ENCODE measurements at places on chromosomes 1 and 21. TPM values are rescaled to one million over a fixed set of nuclear protein-coding genes. Genes with fewer than 3 reads are reported as not detected.

DNA sequence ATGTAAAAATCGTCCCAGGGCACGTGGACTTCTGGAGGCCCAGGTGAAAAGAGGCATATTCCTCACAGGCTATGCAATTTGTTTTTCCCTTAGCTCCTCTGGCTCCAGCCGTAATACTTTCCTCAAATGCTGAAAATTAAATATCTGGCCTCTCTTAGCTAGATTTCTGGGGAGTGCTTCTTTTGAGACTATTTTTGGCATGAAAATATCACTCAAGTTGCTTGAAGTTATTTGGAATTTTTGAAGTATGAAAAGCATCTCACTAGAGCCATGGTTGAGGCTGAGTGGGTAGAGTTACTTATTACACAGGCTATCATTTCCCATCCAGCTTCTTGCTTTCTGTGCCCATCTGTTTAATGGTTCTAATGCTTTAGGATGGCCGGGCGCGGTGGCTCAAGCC, 59.7 kb downstream of the MYOM3 start:
- no peak for DNase-seq

GRCh38 chr1:159854693-159855192, 7.7 kb downstream of the VSIG8 start:
- DNase-seq, result no peak

- DNase-seq, result no peak
These were observed 46.5 kb upstream of the EPB41 start for GRCh38 chr1:28867850-28868249.

GRCh38 chr1:62012836-62013235, 181.8 kb upstream of the L1TD1 start:
- no peak for DNase-seq

The C1orf159 gene
- 42.3 TPM for total RNA-seq

The LRRC8C gene
- 5.0 TPM for total RNA-seq

The PTGFR gene
- 0.04 TPM for total RNA-seq

The SLC25A33 gene
- 20.7 TPM for total RNA-seq
